Natural killer cell treated with Interleukin-12 subunit alpha and Interleukin-12 subunit beta and Interleukin-15 and Interleukin-18, amount 100 ng/mL, for 72 hours (primary cell): ENCODE measurements at places on chromosomes 11 and 22.

GRCh38 chr11:108733479-108734116, 68.7 kb downstream of the DDX10 start:
- peak; percentile 58 for DNase-seq

- DNase-seq = no peak
Measured at GRCh38 chr11:128467610-128468041, 119.7 kb downstream of the ETS1 start.

- DNase-seq = no peak
Measured at GRCh38 chr11:130099356-130099755, 29.7 kb downstream of the APLP2 start.

DNA sequence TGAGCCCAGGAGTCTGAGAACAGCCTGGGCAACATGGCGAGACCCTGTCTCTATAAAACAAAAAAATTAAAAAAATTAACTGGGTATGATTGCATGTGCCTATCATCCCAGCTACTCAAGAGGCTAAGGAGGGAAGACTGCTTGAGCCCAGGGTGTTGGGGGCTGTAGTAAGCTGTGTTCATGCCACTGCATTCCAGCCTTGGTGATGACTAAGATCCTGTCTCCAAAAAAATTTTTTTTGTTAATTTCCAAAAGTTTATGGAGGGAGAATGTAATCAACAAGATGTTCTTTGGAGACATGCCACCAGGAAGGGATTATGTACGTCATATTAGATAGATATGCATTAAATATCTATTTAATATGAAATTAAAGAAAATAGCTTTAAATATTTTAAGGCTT, 267.5 kb downstream of the SBF2 start:
- DNase-seq = no peak

DNA sequence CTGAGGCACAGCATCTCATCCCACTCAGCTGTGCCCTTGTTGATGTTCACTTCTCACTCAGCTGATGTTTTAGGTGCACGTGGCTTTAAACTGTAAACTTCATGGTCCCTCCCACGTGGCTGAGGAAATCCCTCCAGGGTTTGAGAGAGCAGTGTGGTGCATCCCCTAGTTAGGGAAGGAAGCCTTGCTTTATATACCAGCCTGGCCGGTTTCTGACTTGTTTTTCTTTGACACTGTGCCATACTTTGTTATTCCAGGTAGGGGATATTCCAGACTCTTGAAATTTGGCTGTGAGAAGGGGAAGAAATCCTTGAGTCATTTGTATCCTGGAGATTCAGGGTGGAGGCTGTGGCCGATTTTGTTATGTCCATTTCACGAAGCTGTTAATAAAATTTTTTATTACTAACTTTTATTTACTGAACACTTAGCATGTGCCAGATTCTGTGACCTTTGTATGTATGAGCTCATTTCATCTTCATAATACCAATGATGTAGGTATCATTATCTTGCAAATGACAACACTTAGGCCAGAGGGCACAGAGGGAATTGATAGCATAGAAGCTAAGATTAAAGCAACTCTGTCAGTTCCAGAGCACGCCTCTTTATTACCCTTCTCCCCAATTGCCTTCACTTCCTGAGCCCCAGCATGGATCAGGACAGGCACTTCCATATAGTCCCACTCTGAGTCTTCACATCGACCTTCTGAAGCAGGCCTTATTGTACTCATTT, 116.6 kb downstream of the NAV2 start:
- DNase-seq = no peak

GRCh38 chr22:36773935-36774334, 2.0 kb downstream of the IFT27 start:
- no peak for DNase-seq

DNA sequence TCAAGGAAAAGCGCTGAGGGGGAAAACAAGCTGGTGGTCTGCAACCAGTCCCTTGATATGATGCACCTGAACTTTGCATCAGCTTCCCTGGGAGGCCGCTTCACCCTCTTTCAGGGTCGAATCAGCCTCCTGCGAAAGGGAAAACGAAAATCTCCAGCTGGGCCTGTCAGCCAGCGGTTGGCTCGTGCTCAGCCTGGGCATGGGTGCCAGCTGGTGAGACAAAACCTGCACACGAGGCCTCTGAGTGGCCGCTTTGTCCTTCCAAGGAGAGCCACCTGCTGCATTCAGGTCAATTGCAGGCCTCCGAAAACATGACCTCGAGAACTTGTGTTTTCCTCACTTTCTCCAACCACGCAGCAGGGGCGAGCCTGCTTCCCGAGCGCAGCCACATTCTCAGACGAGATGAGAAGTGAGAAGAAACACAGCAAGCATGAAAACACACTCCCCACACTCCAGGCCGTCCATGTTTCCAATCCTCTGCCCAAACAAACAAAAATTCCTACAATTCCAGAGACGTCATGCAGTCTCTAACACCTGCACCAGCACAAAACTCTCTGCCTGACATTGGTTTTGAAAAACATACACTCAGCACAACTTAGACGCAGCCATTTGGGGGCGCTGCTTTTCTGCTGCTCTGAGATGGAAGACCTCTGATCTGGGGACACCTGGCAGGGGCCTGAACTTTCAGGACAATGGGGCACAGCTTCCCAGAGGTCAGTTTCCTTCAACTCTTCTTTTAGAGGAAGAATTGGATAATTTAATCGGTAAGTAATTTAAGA, 77.1 kb downstream of the DHCR7 start:
- no peak for DNase-seq

DNA sequence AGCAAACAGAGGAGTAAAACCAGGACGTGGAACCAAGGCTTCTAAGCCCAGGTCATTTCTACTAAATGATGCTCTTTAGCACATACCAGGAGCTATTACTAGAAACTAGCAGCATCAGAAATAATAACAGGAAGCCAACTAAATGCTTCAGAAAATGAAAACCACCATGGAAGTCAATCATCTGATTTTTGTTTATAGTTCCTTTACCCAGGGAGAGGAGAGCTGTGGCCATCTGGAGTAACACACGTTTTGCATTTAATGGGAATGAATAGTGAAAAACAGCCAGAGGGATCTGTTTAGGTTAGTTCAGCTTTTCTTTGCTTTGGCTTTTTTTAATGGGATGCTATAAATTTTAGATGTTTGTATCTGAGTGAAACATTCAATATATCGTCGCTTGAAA, 250.7 kb upstream of the ARHGAP20 start:
- no peak for DNase-seq

- DNase-seq = no peak
Measured at GRCh38 chr11:9905960-9906791, 242.3 kb downstream of the SWAP70 start.

- no peak for DNase-seq
Measured at GRCh38 chr22:46354176-46354992, 18.9 kb downstream of the TRMU start.

DNA sequence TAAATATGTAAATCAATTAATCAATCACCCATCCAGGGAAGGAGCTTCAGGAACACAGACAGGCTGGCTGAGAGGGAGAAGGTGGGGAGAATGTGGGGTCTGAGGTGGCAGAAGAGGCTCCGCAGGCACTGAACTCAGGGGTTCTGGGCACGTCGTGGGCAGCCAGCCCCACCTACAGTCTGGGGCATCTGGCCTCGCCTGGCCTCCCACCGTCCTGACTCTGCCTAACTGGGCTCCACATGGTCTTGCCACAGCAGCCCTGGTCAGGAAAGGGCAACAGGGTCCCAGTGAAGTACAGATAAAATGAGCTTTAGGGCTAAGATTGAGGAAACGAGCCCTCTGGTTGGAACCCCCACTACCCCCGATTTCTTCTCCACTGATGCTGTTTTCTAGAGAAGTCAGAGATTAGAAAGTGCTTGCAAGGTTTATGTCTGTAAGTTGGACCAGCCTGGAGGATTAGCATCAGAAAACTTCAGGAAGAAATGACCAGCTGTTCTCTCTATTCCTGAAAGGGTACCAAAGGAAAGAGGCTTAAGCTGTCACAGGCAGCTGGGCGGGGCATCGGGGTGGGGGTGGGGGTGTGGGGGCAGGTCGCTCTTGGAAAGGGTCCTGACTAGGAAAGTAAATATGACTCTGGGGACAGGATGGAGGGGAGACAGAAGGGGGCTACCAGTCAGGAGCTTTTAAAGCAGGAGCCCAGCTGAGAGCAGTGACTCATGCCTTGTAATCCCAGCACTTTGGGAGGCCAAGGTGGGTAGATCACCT, 261.7 kb downstream of the BUD13 start:
- DNase-seq = no peak

GRCh38 chr11:116333001-116333535, 439.7 kb downstream of the BUD13 start:
- DNase-seq = no peak

DNA sequence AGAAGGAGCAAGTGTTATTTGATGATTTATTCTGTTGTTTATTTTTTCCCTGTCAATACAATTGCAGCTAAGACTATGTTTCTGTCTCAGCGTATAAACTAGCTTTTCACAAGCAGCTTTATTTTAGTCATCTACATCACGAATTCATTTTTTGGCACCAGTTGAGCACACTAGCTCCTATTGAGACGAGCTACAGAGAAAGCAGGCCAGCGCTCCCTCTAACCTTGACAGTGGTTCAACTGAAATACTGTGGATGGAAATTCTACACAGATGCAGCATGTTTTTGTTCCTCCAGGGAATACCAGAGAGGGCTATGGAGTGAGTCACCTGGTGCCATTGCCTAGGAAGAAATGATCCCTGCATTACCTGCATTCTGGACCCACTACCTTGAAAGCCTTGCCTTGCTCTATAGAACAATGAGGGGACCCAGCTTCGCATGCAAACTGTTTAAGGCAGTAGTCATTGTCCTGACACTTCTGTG, 108.2 kb upstream of the ARHGAP42 start:
- DNase-seq = no peak

GRCh38 chr22:47205081-47205491, 442.6 kb downstream of the TBC1D22A start:
- no peak for DNase-seq

GRCh38 chr11:30505603-30506002, 80.5 kb downstream of the MPPED2 start:
- DNase-seq = no peak

DNA sequence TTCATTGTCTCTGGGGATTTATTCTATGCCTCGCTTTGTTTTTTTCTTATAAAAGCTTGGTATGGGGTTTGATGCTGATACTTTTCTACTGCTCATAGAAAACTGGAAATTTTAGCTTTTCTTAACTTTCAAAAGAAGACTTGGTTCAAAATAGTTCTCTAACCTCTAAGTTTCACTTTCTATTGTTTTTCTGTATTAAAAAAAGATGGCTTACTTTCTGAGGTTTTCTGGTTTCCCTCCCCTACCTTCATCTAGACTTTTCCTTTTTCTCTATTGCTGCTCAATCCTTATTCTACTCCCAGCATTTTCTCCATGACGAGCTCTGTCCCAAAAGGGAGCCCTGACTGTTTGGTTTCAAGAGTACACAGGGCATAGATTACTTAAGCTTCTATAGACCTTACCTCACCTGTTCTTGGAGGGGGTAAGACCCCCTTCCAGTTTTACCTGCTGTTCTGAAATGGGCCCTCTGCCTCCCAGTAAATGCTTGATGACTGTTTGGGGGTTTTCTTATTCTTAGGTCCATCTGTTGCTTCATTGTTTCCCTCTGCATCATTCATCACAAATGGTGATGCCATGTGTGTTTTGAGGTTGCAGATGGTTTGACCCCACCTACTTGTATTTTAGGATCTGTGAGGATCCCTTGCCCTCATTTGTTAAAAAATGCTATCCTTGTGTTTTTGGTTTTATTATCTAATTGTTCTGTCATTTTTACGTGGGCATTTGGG, 29.5 kb downstream of the DNHD1 start:
- DNase-seq = no peak

- no peak for DNase-seq
Measured at GRCh38 chr11:134226806-134227325, 2.4 kb downstream of the VPS26B start.

GRCh38 chr22:19429950-19430889, 1.3 kb downstream of the HIRA start:
- DNase-seq = no peak

DNA sequence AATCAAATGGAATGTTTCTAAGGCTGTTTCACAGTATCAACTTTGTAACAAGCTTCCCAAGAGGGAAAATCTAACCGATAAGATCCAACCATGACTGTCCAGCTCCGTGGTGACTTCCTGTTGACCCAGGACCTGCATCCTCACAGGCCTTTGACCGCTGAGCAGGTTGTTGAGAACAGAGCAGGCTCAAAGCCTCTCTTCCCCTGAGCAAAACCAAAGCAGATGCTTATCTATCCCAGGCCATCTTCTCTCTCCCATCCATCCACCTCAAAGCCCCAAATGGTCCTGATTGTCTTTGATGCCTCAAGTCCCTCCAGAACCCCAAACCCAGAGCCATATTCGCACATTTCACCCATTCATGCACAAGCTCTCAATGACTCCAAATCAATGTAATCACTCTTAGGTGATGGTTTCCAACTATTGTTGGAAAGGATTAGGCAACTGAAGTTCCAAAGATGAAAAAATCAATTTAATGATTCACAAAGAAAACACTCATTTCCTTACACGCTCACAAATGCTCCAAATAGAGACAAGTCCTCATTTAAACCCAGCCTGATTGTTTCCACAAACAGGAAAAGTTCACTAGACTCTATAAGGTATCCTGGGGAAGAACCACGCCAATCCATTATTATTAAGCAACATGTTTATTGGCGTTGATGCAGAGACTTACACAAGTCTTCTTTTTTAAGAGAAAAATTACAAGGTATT, 48.7 kb downstream of the C11orf58 start:
- no peak for DNase-seq
